ENCODE measurements at places on chromosomes 2 and 18.

GRCh38 chr2:65917986-65918385 lies 485.6 kb upstream of the SPRED2 start:
- DNase-seq, result no peak

- DNase-seq, result peak; percentile 2
Observed at GRCh38 chr18:50218432-50219197, 23.7 kb upstream of the MYO5B start.

DNA sequence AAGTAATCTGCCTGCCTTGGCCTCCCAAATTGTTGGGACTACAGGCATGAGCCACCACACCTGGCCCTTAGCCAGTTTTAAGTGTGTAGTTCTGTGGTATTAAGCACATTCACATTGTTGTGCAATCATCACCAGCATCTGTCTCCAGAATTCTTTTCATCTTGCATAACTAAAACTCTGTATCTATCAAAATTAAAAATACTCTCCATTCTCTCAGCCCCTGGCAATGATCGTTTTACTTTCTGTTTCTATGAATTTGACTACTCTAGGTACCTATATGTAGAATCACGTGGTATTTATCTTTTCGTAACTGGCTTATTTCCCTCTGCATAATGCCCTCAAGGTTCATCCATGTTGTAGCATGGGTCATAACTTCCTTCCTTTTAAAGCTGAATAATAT lies 45.5 kb upstream of the CAVIN2 start:
- DNase-seq, result no peak

- DNase-seq, result peak; percentile 16
Observed at GRCh38 chr18:35949903-35950627, 22.4 kb upstream of the RMP24 start.

DNA sequence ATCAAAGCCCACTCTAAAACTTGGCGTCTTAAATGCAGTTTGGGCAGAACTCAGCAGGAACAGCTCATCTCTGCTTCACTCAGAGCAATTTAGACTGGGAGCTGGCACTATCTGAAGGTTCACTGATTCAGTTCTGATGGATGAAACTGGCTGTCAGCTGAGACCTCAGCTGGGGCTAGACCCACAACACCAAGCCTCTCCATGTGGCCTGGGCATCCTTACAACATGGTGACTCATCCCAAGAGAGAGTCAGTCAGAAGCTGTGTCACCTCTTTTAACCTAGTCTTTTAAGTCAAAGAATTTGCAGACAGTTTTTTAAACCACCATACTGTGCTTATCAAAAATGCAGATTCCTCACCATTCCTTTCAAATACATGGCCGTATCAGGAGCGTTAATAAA lies 62.6 kb upstream of the ZNF397 start:
- no peak for DNase-seq

- DNase-seq, result no peak
Observed at GRCh38 chr2:131801210-131801744, 273.6 kb downstream of the CCDC74A start.

DNA sequence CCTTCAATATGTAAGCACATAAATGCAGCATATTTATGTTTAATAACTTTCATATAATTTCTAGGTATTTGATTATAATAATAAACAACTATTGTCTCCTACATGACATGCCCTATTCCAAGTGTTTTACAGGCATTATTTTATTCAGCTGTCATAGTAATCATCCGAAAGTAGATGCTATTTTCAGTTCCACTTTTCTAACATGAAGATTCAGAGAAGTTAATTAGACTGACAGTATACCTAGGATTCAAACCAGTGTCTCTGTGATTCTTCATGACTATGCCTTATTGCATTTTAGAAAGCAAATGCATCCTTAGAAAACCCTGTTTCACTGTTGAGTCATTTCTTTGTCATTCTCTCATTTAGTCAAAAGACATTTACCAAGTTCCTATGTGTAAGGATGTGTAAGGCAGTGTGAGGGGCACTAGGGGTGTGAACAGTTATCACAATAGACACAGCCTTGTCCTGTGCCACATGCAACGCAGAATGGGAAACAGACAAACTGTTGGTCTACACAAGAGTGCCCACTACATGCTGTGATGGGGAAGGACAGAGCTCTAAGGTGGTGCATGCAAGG lies 79.8 kb downstream of the DTNA start:
- no peak for DNase-seq

DNA sequence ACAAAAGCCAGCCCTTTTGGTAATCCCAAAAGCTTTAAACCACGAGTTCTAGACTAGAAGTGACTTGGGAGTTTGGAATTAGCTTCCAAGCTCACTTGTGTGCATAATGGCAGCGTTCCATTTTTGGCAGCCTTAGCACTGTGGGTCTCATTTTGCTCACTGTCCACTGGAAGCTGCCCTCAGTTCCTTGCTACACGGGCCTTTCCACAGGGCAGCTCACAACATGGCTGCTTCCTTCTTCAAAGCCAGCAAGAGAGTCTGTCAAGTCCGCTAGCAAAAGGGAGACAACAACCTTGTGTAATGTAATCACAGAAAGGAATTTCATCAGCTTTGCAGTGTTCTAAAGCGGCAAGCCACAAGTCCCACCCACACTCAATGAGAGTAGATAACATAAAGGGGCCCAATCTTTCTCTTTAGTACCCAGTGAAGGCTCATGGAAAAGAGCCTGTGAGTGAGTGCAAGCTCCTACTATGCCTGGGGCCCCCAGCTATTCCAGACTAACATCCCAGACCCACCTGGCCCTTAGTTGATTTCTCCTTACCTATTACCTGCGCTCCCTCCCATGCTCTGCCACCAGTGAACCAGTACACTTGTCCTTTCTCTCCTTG lies 239.7 kb upstream of the FBXO11 start:
- DNase-seq, result no peak

- DNase-seq, result no peak
Observed at GRCh38 chr2:181904022-181904632, 12.6 kb downstream of the ITPRID2 start.

GRCh38 chr2:48454504-48454903 lies 75.5 kb upstream of the STON1 start:
- DNase-seq, result no peak

GRCh38 chr2:76953733-76954347 lies 568.3 kb downstream of the LRRTM4 start:
- DNase-seq, result no peak

- DNase-seq, result no peak
Observed at GRCh38 chr2:181977661-181978350, 7.8 kb upstream of the PPP1R1C start.

DNA sequence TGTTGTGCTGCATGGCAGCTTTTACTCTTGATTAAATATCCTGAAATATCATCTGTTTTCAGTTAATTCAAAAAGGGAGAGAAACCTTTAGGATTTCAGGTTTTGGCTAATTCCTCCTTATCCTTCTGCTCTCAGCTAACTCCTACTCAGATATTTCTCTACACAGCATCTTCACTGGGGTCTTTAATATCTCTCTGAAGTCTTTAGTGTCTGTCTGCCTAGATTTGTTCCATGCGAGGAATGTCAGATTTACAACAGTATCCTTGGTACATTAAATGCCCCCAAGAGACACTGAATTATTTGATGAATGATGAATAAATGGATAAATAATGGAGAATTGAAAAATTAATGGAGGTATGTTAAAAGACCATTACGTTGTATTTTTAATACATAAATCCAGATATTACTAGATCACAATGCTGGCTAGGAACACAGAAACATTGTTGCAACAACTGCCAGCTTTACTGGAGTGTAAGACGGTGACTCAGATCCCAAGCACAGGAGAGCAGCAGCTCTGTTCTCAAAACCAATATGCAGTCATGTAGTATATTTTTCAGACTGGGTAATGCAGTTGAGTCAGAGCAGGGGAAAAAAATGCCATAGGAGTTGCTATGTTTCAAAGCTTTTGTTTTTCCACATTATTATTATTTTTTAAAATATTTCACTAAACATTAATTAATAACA lies 388.0 kb upstream of the SYT4 start:
- DNase-seq, result no peak

DNA sequence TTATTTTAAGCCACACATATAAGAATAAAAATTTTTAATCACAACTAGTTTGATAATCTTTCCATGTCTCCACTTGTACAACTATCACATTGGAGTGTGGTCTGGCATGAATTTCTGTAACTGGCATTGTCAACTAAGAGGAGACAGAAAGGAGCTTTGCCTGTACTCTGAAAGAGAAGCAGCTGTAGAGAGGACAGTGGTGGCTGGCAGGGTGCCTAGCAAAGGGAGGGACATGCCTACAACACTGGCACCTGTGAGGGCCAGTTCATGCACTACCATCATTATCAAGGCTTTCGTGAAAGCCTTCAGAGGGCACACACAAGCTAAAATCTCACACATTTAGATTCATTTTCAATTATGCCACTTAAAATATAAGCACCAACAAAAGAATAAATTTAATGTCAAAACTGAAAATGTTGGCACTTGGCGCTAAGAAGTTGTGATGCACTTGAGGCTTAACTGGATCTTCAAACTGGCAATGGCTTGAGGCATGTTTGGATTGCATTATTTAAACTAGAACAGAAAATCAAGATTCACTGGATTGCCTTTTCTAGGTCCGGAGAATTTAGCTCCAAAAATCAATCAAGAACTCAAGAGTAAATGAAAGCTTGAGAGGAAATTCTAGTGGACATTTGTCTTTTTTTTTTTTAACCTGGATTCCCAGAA lies 238.6 kb downstream of the ZNF385B start:
- DNase-seq, result no peak

DNA sequence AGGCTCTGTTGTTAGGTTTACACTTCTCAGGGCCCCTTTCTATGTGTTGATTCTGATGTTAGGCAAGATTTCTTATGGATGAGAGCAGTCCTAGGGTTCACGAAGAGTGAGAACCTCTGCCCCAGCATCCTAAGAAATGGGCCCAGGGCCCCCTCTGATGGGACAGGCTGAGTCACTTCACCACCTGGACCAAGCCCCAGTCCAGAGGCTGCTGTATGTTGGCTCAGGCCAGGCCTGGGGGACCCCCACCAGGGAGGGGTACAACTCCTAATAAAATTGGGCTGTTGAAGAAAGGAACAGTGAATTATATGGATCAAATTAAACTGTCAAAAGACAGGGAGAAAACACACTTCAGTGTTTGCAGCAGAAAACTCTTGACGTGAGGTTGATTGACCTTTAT lies 365.9 kb upstream of the HS6ST1 start:
- DNase-seq, result no peak

- no peak for DNase-seq
Observed at GRCh38 chr2:216426166-216426777, 14.0 kb downstream of the SMARCAL1 start.

DNA sequence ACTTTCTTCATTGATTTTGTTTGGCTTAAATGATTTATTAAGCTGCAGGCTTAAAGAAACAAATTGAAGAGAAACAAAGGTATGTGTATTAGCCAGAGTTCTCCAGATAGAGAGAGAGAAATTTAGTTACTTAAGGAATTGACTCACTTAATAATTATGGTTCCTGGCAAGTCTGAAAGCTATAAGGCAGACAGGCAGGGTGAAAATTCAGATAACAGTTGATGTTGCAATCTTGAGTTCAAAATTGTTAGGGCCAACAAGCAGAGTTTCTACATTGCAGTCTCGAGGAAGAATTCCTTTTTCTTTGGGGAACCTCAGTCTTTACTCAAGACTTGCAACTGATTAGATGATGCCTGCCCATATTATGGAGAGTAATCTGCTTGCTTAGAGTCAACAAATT lies 593.5 kb downstream of the ADCYAP1 start:
- no peak for DNase-seq

DNA sequence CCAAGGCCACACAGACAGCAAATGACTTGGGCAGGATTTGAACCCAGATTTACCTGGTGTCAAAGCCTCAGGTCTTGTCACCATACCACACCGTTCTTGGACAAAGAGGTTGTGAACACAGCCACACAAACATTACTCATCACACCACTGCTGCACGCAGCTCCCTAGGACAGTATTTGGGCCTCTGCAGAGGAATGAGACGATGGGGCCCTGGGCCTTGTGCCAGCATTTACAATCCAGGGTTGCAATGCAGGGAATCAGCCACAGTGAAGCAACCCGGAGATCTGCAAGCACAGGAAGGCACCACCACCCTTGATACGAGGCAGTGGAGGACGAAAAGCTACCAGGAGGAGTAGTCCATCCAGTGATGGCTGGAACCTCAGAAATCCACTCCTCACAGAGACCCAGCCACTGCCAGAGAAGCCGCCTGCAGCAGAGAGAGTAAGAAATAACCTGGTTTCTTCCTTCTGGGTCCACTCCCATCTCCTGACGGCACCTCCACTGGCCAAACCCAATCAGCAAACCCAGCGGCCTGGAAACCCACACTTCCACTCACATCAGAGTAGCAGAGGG lies 3.7 kb upstream of the MTCL1 start:
- DNase-seq, result no peak

DNA sequence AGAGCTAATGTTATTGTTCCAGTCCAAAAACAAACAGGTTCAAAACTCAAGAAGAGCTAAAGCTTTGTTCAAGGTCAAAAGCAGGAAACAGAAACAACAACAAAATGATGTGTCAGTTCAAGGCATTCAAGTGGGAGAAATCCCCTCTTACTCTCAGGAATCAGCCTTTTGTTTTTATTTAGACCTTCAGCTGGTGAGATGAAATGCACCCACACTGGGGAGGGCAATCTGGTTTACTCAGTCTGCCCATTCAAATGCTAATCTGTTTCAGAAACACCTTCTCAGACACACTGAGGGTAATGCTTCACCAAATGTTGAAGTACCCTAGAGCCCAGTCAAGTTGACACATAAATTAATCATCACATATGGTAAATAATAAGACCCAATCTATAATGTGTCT lies 150.6 kb downstream of the TMX3 start:
- DNase-seq, result no peak

DNA sequence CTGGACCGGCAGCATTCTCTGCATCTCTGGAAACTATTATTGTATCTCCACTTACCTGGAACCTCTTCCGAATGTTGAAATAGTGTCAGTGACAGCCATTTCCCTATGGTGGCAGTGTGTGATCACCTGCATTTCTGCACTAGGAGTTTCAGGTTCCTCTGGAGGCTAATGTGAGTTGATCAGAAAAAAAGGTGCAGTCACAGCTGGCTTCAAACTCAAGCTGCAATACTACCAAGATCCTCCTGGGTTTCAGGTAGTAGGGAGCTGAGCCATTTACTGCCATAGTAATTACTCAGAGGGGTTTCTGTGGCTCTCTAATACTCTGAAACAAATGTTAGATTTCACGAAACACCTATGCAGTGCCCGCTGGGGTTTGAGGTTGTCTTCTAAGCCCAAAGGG lies 183.5 kb upstream of the OSR1 start:
- no peak for DNase-seq

GRCh38 chr18:7668392-7668791 lies 101.3 kb downstream of the PTPRM start:
- DNase-seq, result no peak

DNA sequence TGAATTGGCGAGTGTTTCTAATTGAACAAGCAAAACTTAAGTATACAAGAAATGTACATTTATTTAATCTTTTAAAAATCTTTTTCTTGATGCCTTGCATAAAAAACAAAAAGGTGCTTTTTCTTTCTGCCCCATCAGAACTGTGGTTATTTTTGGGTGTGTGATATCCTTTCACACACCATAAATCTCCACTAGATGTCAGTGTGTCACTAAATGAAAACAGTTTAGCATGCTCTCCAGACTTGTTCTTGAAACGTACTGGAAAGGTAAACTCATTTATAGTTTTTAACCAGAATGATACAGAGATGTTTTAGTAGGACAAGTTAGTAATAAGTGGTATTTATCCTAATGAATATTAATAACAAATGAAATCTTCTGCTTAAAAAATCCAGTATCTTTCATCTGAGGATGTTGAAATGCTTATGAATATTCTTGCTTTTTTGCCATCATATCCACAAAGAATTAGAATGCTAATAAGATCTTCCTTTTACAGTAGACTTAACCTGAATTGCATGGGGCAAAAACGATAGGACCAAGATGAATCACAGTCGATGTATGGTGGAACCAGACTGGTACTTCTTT lies 96.8 kb downstream of the UBE2E3 start:
- no peak for DNase-seq

GRCh38 chr2:217902379-217903141 lies 100.2 kb downstream of the TNS1 start:
- no peak for DNase-seq

All from stimulated activated CD4-positive, alpha-beta T cell treated with anti-CD3 and anti-CD28 coated beads, Interleukin-1b, Interleukin-23, amount 100 ng/mL, for 1 hour (primary cell).